ENCODE measurements at places on chromosomes 6 and 20.

DNA sequence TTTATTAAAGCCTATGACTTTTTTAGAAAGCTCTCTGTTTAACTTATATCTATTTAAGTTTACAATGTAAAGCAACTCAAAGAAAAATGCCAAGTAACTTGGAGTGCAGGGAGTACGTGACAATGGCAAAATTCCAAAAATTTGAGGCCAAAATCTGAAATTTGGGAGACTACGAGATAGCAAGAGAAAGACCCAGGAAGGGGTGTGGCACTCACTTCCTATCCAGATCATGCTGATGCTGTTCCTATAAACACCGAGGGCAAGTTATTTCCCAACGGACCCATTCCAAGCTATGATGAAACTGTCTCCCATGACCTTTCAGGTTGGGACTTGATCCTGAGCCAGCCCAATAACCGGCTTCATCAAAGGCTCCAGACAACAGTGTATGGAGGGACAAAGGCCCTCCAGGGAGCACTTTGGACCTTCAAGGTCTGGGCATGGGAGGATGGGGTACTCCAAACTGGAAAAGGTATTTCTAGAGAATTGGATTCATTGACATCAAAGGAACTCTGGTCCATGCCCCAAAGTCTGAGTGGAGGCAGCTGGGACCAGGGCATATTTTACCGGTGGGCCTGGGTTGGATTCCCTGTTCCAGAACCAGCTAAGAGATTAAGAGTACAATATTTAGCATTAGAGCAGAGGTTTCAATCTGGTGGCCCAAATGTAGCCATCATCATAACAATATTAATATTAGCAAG, 15.7 kb upstream of the SLC13A3 start:
- DNase-seq = no peak

DNA sequence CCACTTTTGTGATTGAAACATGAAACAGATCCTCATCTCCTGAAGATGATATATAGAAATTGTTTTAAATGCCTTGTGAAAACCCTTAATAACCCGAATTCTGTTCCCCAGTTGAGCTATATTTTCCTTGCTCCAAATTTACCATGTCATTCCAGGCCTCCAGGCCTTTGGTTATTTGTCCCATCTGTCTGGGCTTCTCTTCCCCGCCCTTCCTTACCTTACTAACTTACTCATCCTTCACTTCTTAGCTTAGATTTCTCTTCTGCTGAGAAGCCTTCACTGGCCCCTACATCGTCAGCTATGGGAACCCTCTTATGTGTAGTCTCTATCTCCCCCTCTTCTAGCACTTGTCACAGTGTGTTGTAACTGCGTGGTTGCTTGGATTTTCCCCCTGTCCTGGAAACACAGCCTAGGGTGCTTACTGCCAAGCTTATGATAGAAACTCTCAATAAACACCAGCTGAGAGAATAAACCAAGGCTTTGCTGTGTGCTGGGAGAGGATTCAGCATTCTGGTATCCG, 68.6 kb downstream of the SGK1 start:
- DNase-seq = no peak

DNA sequence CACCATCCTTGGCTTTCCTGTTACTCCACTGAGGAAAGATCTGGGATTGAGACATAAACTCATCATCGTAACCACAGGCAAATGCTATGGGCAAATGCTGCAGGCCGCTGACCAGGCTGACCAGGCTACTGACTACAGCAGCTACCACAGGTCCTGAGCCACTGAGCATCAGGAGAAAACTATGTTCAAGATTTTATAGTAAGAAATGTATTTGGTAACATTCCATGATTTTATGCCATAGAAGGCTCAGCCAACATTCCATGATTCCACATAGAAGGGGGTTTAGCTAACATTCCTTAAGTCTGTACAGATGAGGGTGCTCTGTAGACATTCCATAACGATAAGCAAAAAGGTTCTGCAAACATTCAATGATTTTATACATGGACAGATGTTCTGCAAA, 16.1 kb upstream of the B4GALT5 start:
- no peak for DNase-seq

GRCh38 chr6:53701333-53702218, 36.0 kb upstream of the KLHL31 start:
- no peak for DNase-seq

- DNase-seq = no peak
Observed at GRCh38 chr6:55916188-55916587, 40.8 kb upstream of the BMP5 start.

- DNase-seq = no peak
Observed at GRCh38 chr6:167970230-167970629, 27.2 kb upstream of the KIF25 start.

GRCh38 chr6:44315516-44315915, 2.4 kb upstream of the AARS2 start:
- no peak for DNase-seq

GRCh38 chr6:38996676-38997075, 51.9 kb upstream of the GLP1R start:
- DNase-seq = no peak

DNA sequence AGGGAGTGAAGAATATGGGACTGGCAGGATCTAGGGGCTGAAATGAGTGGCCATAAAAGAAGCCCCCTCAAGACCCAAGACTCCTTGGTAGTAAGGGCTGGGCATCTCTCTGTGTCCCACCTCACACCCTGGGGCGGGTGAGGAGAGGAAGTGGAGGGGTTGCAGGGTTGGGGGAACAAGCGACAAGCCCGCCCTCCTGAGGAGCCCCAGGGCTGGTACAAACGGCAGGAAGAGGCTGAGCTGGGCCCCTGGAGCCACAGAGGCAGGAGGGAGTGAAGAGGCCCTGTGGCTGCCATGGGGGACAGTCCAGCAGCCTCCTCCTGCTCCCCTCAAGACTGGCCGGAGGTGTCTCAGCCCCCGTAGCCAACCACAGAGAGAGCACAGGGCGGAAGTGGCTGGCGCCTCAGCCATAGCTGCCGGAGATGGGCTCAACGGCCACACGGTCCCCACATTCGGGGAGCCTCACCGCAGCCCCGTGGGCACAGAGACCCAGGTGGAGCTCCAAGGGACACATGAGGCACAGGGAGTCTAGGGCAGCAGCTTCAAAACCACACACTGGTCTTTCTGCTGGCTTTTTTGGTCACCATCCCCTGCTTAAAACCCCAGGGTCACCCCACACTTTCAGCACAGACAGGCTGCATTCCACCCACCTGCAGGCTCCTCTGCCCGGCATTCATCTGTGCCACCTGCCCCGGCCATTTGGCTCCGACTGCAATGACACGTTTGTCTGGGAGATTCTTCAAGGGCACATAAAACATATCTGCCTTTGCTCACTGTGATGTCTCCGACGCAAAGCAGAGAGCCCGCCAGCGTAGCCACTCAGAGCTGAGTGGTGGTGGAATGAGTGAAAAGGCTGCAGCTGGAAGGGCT, 524 bp downstream of the C20orf203 start:
- DNase-seq = no peak

GRCh38 chr6:139373928-139374356, 506 bp downstream of the CITED2 start:
- no peak for DNase-seq

DNA sequence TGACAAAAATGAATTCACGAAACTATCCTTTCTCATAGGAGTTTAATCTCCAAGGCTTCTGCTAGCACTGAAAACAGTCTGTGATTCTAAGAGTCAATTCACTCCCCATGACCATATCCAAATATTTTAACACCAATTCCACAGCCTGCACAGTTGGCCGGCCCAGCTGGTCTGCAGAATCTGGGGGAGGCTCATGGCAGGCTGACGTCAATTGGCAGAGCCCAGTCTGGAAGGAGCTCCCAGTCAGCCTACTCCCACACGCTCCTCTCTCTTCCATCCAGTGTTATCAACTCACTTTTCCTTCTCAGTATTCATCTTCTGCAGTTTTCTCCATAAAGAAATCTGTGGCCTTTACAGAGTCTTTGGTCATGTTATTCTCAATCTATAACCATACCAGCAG, 111.0 kb downstream of the TBXT start:
- no peak for DNase-seq

DNA sequence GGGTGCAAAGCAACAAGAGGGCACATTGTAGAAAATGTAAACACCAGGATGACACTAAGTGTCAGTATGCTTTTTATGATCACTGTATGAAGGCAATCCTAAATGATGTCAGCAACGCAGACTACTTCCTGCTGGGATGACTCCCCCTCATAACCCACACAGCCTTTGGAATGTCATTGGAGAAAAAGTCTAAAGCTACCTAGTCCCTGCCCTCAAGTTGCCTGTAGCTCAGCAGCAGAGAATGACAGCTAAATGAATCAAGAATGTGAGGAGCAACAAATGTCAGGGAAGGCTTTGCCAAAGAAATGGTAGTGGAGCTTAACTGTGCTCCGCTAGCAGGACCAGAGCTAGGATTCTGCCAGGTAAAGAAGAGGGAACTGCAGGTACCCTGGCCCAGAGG, 555.6 kb downstream of the CD83 start:
- no peak for DNase-seq
